ENCODE measurements at places on chromosomes 3 and 15.

DNA sequence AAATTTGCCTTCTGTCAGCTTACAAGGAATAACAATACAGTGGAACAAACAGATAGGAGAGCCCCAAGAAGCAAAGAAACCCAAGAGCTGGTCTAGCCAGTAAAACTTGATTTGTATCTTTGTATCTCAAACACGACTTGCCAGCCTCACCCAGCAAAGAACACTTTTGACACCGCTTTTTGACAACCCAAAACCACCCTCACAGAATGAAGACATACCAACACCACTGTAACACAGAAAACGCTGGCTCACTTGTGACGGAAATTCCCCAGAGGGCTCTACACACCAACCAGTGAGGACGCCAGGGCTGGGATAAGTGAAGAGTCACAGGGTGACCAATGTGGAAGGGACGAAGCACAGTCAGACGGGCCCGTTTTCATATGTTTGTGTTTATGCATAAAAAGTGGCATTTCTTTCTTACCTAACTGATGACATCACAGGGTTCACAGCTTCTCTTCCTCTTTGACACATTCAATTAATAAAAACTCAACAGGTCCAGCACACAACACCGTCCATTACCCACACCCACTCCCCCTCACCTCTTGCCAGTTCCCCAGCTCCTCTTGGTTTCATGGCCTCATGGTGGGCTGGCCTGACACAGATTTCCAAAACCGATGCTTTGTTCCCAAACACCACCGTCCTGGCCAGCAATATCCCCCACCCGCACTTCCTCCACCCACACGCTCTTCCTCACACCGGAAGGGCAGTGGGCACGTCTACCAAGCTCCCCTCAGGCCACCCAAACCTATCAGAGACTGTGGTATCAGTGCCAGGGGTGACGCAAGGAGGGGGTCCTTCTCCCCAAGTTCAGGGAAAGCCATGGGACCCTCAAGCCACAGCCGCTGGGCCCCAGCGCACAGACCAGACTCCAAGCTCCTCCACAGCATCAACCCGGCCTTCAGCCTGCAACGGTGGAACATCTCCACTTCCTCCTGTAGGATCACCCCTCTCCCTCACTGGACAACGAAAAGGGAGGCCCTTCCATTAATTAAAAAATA is 94.2 kb downstream of the ADAMTS17 start:
- no peak for DNase-seq

DNA sequence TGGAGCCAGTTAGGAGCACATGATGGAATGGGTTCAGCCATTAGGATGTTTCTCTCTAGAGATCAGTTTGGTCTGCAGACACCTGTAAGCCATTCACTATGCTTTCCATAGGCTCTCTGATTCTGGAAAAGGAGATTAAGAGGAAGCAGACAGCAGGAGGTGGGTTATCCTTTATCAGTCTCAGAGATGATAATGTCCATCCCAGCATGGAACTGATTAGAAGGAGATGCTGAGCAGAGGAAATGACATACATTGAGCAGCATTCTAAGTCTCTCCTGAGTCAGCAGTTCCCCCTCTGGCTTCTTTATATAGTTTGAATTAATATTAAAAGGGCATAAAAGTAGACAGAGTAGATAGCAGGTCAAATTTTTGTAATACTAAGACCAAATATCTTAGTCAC is 591.1 kb downstream of the GBE1 start:
- DNase-seq = no peak

DNA sequence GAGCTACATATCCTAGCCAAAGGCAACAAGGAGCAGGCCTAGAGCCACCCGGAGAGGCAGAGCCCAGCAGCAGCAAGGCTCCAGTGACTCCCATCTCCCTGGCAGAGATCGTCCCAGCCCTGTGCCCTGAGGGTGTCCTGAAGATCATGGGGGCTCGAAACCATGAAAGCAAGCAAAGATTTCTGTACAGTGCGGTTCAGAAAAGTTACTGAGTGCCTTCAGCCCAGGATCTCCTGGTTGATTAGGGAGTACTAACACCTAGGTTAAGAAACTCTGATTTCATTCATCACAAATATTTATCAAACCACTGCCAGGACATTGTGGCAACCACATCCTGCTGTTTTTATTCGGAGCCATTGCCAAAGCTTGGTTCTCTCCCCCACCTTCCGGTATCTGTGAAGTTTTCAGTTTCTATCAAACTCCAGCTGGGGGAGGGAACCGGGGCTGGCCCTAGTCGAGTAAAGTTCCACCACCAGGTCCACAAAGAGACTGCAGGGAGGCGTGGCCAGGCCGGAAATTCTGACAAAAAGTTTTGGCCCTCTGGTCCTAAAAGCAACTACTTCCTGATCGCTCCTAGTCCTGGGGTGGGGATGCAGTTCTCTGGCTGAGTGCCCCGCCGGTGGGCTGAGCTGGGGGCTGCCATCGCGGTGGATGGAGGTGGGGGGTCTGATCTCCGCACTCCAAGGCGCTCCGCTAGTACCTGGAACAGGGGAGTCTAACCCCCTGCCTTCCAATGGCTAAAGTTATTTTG is 1.2 kb downstream of the RAB43 start:
- peak; percentile 95 for DNase-seq

GRCh38 chr3:108125153-108125543 is 34.3 kb upstream of the CD47 start:
- no peak for DNase-seq

GRCh38 chr15:100723315-100723801 is 121.0 kb downstream of the ASB7 start:
- DNase-seq = no peak

- DNase-seq = no peak
Observed at GRCh38 chr3:125236331-125236903, 23.9 kb upstream of the SLC12A8 start.

DNA sequence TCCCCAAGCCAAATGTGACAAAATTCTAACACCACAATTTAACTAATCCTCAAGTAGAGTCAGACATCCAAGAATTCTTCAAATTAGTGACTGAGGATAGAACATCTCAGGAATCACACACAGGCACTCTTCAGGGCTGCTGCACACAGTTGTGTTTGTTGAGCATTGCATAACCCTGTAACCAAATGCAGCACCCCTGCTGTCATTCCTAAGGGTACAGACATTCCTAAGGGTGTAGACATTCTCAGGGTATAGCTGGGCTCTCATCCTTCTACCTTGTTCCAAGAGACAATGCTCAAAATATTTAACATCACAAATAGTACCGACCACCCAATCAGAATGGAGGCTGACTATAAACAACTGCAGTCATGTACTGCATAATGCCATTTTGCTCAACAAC is 107.1 kb upstream of the UBE2E2 start:
- no peak for DNase-seq
